Astrocyte of the cerebellum (primary cell): ENCODE measurements at places on chromosomes 6 and 20.
A peak's percentile ranks its signal among the peaks of the same experiment; 100 is the strongest.

GRCh38 chr20:11332381-11332780 is 585.3 kb upstream of the BTBD3 start:
- peak; percentile 38 for DNase-seq

DNA sequence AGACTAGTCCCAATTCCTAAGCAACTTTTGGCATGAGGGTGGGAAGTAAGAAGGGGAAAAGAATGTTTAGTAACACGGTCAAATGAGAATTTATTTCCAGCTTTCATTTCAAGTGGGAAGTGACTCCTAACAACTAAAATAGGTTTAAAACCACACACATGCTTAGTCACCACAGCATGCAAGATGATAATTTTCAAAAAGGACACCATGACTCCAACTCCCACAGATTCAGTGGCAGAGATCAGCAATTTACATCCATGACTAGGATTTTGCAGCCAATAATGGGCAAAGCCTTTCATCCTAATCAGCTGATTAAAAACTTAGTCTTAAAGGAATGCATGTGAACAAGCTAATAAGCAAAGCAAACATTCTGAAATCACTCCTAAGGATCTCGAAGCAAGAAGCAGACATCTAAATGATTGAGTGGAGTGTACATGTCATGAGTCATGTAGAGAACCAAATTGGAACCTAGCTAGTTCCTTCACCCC is 48.1 kb upstream of the GCLC start:
- DNase-seq, result peak; percentile 73

DNA sequence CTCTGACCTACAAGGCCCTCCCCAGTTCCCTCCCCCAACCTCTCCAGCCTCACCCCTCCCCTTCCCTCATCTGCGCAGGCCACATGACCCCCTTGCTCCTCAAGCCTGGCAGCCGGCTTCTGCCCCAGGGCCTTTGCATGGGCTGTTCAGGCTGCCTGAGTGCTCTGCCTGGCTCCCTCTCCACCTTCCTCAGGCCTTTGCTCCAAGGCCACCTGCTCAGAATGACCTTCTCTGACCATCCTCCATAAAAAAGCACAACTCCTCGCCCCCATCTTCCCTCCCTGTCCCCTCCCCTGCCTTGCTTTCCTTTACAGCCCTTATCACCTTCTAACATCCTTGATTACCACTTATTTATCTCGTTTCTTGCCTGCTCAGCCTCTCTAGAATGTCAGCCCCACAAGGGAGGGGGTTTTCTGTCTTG is 38.7 kb downstream of the SPDEF start:
- DNase-seq, result no peak

- DNase-seq, result no peak
Observed at GRCh38 chr6:100105138-100105537, 111.1 kb upstream of the MCHR2 start.

GRCh38 chr20:59087829-59088433 is 45.3 kb upstream of the PRELID3B start:
- DNase-seq, result peak; percentile 19

GRCh38 chr6:11139051-11139960 is 27.8 kb upstream of the ERVFRD-1 start:
- no peak for DNase-seq

DNA sequence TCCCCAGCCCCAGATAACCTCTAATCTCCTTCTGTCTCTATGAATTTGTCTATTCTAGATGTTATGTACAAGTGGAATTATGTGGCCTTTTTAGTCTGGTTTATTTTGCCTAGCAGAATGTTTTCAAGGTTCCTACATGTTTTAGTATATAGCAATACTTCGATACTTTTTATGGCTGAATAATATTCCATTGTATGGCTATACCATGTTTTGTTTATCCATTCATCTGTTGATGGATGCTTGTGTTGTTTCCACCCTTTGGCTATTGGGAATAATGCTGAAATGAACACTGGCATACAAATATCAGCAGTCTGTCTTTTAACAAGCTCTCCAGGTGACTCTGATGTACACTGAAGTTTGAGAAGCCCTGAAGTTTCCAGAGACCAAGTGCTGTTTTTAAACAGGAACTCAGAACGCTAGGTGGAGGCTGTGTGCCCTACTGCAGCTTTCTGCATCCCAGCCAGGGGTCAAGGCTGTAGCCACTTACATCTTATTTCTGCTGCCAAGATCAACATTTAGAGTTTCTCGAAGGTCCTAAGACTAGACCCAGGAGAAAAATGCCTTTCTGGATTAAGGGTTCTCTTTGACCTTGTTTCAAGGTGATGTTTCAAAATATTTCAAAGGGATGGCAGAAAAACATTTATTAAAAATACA is 123.0 kb downstream of the SOBP start:
- DNase-seq, result no peak

DNA sequence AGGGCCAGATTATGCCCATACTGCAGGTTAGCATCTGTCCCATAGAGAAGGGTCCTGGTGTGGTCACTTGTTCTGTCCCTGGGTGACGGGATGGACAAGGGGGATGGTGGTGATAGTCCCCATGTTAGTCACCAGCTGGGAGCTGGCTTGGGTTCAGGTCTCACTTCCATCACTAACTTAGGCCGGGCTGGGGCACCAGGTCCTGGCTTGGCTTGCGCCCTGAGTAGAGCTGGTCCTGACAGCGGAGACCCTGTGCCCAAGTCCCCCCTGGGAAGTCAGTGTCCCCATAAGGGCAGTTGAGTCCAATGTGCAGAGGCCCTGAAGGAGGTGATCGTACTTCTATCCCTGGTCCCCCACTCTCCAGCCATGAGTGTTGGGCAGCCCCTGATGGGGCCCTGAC is 52.6 kb downstream of the ANKRD60 start:
- no peak for DNase-seq

- no peak for DNase-seq
Observed at GRCh38 chr6:105184921-105185320, 5.1 kb upstream of the POPDC3 start.

DNA sequence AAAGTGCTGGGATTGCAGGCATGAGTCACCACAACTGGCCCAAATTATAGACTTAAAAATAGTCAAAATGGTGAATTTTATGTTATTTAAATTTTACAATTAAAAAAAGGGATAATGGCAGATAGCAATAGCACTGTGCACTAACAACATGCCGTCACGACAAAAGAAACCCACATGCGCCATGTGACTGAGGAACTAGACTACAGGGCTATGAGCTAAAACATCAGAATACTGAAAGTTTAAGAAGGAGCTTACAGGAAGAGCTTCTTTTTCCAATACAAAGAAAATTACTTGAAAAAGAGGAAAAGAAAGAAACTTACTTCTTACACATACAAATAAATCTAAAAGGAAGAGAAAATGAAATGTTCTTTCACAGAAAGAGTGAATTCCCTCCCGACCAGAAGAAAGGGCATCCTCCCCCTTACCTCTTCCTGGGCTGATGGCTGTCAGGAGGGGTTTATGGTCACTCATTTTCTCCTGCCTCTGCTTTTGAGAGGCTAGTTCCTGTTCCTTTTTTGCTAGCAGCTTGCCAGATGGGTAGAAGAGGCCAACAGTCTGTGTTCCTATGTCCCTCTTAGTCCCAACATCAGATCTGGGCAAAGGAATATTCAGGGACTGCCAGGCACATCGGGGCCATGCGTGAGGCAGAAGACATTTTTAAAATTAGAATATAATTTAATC is 54.5 kb downstream of the DZANK1 start:
- no peak for DNase-seq

DNA sequence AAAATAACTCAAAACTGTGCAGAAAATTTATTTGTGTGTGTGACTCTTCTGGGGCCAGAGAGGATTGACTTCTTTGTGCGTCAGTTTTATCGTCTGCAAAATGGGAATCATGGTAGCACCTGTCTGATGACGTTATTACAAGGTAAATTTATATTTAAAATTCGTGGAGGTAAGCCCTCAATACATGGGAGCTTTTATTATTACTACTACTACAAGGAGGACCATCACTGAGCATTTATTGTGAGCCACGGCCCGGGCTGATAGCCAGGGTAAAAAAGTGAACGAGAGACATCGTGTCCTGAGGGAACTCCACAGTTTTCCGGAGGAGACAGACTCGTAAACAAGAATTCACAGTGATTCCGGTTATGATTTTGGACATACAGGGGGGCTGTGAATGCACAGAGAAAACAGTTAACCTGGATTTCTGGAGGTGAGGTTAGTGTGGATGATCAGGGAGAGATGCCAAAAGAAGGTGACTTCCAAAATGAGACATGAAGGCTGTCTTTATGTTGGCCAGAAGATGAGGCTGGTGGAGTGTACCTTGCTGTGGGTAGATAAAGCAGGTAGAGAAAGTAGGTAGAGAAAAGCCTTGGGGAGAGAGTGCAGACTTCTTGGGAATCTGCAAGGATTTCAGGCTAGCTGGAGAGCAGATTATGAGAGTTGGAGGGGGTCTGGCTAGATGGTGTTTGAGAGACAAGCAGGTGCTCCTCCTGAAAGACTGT is 10.6 kb upstream of the SERINC3 start:
- DNase-seq, result no peak

- DNase-seq, result no peak
Observed at GRCh38 chr6:87716928-87717614, 15.0 kb upstream of the AKIRIN2 start.

DNA sequence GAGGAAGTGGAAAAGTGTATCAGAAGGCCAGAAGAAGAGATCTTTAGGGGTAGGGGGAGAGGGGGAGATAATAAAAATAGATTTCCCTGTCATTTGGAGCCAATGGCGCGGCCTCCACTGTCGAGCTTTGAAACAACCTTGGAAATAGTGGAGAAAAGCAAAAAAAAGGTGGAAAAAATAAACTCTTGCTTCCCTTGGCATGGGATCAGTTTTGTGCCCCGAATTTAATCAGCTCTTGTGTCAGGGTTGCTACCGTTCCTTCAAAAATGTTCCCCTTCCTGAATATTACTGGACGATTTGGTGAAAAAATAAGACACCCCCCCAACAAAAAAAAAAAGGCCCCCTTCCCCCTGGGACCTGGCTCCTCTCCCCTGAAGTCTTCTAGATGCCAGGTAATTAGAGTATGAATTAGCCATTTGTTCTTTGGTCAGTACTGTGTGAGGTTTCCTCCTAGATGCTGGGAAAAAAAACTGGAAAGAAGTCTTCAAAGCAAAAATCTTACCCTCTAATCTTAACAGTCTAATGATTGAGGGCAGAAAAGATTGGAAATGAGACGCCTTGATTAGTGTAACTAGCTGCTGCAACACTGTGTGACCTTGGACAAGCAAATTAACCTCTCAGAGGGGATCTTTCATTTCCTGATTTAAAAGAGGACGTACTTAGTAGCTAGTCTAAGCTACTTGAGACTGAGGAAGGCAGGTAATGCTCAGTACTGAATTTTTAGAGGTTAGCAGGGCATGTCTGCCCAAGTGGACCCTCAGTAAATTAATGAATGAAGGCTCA is 872 bp upstream of the RBM39 start:
- DNase-seq, result no peak

DNA sequence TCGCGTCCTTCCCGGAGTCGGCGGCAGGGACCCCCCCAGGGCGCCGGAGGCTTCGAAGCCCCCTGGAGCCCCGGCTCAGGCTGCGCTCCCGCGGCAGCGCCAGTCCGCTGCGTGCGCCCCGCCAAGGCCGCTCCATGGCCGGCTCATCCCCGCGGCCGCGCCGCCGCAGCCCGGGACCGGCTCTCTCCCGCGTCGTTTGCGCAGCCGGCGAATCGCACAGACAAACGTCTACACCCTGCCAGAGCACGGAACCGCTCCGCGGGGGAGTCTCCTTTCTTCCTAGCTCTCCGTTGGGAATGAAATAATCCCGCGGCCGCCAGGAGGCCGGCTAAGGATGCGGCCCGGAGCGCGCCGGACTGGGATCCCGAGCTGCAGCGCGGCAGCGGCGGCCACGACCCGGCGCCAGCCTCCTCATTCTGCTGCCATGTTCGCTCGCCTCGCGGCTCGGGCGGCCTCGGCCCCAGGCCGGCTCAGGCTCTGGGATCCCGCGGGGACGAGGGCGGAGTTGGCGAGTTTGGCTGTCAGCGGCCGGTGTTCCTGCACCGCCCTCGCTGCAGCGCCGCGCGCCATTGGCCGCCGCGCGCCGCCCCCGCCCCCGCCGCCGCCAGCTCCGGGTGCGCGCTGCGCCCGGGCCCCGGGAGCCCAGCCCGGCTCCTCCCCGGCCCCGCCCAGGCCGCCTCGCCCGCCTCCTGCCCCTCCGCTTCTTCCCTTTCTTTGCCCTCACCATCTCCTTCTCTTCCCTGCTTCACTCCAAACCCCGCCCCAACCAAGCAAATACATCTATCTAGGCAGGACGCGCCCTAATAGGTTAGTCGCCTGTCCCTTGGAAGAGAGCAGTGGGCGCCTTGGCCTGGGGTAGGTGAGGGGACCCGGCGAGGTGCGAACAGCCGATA is at the start of gene GFOD1:
GFOD1 (minus strand) TSS at position 479 of the 893 bp plus-strand sequence. CDS start 710 bp downstream, outside the sequence.
- peak; percentile 60 for DNase-seq

DNA sequence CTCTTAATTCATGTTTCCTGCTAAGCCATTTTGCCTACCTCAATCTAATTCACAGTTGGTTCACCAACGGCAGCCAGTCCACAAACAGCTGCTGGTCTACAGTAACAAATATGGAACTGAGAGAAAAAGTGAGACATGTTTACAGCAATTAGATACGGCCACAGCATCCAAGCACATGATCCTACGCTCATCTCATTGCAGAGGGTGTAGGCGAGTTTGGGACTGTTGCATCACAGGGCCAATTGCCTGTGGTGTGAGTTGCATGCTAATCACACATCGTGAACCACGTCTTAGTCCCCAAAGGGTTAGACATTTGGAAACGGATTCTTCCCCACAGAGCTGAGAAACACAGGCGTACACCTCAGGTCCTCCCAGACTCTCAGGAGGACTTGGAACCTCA is 166.9 kb downstream of the EYA2 start:
- DNase-seq, result no peak

DNA sequence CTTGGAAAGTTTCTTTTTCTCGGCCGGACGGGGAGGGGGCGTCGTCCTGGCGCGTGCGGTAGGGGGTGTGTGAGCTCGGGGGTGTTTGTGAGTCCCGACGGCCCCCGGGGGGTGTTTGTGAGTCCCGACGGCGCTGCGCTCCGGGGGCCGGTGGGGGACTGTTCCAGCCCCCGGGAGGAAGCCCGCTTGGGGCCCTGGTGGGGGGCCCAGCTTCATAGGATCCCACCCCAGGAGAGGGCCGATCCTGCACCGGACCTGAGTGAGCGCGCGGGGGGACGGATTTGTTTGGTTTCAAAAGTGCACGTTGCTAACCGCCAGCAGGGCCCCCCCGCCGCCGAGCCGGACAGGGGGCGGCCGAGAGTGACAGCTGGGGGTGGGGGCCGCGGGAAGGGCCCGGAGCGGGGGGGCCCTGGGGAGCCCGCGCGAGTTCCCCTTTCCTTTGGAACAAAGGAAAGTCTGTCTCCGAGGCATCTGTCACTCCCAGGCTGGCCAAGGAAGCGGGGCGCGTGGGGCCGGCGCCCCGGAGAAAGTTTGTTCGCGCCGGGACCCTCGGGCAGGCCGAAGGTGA is 485 bp downstream of the TGIF2 start:
- DNase-seq, result no peak

GRCh38 chr6:144341831-144342527 is 56.8 kb downstream of the UTRN start:
- DNase-seq, result no peak

- DNase-seq, result no peak
Observed at GRCh38 chr6:120405947-120406346, 928.3 kb downstream of the TBC1D32 start.

- no peak for DNase-seq
Observed at GRCh38 chr6:36808634-36809033, 30.6 kb downstream of the CPNE5 start.
